Stimulated activated naive CD8-positive, alpha-beta T cell treated with anti-CD3 and anti-CD28 coated beads, Interleukin-15, Interleukin-2, amounts not matched to agents 100 U/mL and 50 U/mL, for 24 hours (primary cell): ENCODE measurements at places on chromosomes 11 and 22.

GRCh38 chr11:12845739-12846358 is 163.3 kb upstream of the RASSF10 start:
- DNase-seq: no peak

GRCh38 chr11:118180300-118180703 is 3.9 kb upstream of the SCN2B start:
- peak; percentile 15 for DNase-seq

- no peak for DNase-seq
These were observed 9.0 kb downstream of the NEAT1 start for GRCh38 chr11:65431451-65432099.

GRCh38 chr11:44356351-44356750 is 46.4 kb upstream of the ALX4 start:
- DNase-seq: no peak

DNA sequence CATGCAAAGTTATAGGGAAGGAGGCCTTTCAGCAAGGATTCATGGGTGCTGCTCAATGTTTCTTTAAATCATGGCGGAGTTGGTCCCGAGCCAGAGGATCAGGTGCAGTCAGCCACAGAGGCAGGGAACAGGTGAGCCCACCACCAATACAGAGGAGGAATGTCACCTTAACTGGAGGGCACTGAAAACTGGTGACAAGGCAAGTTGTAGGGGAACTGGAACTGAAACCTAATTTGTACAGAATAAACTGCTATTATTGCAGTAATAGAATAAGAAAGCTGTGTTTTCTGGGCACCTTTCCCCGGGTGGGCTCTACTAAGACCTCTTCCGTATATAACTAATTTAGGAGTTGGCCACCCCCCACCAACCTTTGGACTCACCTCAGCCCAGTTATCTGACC is 296.0 kb upstream of the NARS2 start:
- DNase-seq: no peak

GRCh38 chr22:49507607-49508292 is 319.9 kb downstream of the BRD1 start:
- DNase-seq: no peak

DNA sequence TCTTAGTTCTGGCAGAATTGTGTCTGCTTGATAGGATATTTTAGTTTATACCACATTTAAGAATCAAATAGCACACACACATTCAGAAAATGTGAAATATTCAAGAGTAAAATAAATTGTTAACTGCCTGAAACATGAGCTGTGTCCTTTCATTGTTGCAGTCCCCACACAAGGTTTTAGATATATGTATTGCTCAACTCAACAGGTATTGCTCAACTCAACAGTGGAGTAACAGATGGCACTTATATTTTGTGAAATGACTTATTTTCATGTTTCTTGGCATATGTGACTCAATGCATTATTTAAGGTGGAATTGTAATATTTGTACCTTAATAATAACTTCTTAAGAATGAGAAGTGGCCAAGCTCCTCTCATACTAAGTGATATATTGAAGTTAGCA is 760.3 kb downstream of the CNTN5 start:
- no peak for DNase-seq

GRCh38 chr11:119714590-119714989 is 14.4 kb downstream of the NECTIN1 start:
- DNase-seq: no peak

DNA sequence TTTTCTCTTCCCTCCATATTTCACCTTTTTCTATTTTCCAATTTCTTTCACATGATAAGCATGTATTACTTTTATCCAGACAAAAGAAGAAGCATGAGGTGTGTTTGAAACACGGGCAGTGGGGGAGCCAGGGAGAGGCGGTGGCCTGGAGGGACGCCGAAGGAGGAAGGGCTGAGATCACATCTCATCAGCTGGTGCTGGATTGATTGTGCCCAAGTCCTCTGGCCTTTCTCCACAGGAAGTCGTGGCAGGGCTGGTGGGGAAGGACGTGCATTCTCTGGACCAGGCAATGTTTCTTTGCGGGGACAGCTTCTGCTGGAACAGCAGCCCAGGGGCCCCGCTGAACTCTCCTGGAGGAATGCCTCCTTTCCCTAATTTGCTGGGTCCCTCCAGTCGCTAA is 82.9 kb downstream of the MIAT start:
- no peak for DNase-seq

GRCh38 chr11:112844517-112844916 is 116.7 kb upstream of the NCAM1 start:
- no peak for DNase-seq

GRCh38 chr11:18927550-18928322 is 11.5 kb downstream of the MRGPRX1 start:
- no peak for DNase-seq

DNA sequence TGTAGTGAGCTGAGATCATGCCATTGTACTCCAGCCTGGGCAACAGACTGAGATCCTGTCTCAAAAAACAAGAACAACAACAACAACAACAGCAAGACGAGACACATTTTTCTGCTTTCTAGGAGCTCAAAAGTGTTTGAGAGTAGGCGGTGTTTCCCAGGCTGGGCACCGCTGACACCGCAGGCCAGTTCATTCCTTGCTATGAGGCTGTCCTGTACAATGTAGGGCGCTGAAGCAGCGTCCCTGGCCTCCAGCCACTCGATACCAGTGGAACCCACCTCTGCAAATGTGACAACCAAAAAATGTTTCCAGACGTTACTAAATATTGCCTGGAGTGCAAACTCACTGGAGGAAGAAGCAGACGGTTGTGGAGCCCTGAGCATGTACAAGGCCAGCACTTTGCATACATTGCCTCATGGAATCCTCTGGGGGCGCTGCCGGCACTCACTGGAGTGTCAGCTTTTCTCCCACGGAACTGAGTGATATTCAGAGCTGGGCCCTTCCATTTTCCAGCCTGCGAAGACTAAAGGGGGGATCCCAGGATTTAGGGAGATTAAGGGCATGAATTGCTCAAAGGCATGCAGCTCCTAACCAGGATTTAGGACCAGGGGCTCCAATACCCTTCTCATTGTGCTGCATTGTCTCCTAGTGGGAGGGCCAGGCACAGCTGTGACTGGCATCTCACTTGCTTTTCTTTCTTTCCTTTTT is 5.8 kb upstream of the MIEF1 start:
- peak; percentile 73 for DNase-seq

- DNase-seq: no peak
These were observed 11.4 kb upstream of the MICAL3 start for GRCh38 chr22:18035751-18036150.

GRCh38 chr11:128476729-128477128 is 110.6 kb downstream of the ETS1 start:
- DNase-seq: peak; percentile 61
